Left renal cortex interstitium (tissue), 4 donors: ENCODE measurements at places on chromosomes 5 and 9. TPM values are rescaled to one million over a fixed set of nuclear protein-coding genes. Genes with fewer than 3 reads are reported as not detected.

GARIN3 gene
- not detected for polyA plus RNA-seq

CATSPER3 gene
- 2.0 TPM for polyA plus RNA-seq

THBS4 gene
- polyA plus RNA-seq: 15.7 TPM

IL17B gene
- polyA plus RNA-seq: 1.8 TPM

SHISAL2B gene
- not detected for polyA plus RNA-seq

IL13 gene
- 0.13 TPM for polyA plus RNA-seq

SIGMAR1 gene
- polyA plus RNA-seq: 57.1 TPM

GRCh38 chr5:83092619-83093018, 15.3 kb downstream of the XRCC4 start:
- no peak for DNase-seq

GRCh38 chr5:176776916-176777315, 33.4 kb upstream of the UNC5A start:
- DNase-seq: no peak

DNA sequence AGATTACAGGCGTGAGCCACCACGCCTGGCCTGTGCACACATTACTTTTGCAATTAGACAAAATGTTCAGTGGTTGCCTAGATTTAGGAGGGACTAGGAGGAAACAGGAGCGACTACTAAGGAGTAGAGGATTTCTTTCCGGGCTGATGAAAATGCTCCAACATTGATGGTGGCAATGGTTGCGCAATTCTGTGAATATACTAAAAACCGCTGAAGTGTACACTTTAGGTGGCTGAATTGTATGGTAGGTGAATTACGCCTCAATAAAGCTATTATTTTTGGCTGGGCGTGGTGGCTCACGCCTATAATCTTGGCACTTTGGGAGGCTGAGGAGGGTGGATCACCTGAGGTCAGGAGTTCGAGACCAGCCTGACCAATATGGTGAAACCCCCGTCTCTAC, 46.8 kb upstream of the STXBP1 start:
- DNase-seq: no peak

DNA sequence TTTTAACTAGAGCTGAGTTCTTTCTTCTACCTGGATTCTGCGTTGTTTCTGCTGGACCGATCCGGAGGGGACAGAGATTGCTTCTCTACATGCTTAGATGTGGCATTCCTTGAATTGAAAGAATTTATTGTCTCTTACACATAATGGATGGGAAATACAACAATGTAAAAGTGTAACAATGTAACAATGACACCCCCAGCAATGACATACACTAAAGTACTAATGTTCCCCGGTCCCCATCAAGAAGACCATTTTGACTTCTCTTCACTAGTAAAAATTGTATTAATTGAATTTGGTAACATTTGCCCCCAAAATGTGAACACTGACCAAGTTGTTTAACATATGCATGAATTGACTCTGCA, 760.2 kb downstream of the TAF11L14 start:
- DNase-seq: no peak

GRCh38 chr5:3911773-3912172, 316.1 kb downstream of the IRX1 start:
- DNase-seq: no peak

GRCh38 chr5:43601454-43602260, 1.3 kb upstream of the NNT start:
- DNase-seq: no peak
